Muscle of arm (tissue), 14 donors: ENCODE measurements at places on chromosomes 1 and 21. TPM values are rescaled to one million over a fixed set of nuclear protein-coding genes. Genes with fewer than 3 reads are reported as not detected.

Gene SASS6
- polyA plus RNA-seq = 5.5 TPM

DNA sequence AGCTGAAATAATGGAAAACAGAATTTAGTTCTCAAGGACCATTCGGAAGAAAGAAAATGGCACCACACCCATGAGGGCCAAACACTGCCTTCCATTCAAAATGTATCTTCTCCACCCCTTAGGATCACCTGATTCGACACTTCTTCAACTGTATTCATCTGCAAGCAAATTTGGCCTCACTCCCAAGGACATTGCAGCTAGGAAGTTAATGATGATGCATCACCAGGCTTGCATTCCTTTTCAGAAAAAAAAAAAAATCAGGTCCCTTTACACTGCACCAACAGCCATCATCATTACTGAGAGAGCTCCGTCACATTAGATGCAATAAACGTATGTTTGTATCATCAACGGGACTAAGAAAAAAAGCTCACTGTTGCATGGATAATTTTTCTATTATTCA, 368.3 kb downstream of the PCP4 start:
- DNase-seq = no peak

DNA sequence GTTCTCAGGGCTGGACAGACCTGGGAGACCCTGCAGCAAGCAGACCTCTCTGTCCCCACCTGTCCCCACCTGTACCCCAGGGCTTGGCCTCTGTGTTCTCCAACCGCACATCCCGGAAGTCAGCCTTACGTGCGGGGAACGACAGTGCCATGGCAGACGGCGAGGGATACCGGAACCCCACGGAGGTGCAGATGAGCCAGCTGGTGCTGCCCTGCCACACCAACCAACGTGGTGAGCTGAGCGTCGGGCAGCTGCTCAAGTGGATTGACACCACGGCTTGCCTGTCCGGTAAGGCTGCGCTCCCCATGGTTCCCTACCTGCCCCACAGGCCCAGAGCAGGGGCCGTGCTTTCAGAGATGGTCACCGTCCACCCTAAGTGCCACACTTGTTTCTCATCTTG, 36.5 kb downstream of the ACOT11 start:
- no peak for DNase-seq

DNA sequence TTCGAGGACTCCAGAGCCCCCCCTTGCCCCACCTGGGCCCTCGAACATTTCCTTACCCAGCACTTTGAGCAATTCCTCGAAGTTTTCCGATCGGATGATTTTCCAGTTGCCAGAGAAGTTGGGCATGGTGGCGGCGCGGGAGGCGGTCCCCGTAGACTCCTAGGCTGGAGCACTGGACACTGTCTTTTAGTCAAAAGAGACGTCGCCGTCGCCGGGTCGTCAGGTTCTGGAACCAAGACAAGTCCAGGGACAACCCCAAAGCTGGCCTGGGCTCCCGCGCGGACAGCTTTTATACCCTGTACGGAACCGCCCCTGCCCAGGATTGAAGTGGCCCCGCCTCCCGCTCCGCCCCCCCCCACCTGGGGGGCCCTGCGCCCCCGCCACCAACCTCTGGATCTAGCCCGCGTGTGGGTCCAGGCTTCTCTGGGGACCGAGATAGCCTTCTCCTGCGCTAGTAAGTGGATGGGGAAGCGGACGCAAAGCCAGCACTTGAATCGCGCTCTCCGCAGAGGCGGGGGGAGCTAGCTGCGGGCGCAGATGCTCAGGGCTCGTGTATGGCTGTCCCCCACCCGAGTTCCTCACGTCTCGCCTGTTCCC, at the start of gene CRABP2:
Gene CRABP2, minus strand, starts transcription at position 263 of the 597 bp plus-strand sequence. Its CDS starts 137 bp downstream, at position 126.
- DNase-seq = peak; percentile 83

GRCh38 chr1:61392409-61393242, 310.3 kb downstream of the NFIA start:
- no peak for DNase-seq

DNA sequence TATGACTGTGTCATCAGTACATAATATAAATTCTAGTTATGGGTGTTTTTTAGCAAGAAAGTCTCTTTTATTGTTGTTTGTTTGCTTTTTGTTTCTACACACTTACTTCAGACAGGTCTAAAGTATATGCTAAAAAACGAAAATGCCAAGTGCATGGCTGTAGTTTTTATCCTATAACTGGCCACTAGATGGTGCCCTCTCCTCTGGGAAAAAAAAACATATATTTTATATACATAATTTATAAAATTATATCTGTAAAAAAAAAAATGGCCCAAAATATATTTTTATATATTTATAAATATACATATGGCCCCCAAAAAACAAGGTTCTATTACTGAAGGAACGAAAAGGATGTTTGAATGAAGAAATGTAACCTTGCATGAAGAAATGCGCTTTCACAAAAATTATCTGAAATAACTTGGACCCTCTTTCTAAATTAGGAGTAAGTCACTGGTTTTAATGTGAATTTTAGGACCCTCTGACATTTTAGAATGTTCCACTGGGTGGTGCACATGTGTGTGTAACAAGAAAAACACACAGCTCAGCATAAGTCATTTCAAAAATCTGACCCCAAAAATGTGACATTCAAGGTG, 93.5 kb downstream of the TTLL7 start:
- DNase-seq = peak; percentile 16

Gene NBPF26
- polyA plus RNA-seq = 3.1 TPM

DNA sequence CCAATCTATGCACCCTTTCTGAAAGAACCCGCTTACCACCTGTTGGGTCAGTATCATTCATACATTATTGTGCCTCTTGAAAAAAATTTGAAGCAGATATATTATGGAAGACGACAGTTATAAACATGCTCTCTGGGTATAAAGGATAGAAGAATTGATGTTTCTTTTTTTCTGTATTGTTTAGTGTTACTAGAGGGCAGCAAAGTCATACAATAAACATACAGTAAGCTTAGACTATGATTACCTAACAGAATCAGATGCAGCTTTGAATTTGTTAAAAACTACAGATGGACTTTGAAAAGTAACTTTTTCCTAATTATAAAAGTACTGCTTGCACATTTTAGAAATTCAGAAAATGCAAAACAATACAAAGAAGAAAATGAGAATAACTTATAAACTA, 11.1 kb upstream of the PAXBP1 start:
- DNase-seq = no peak

Gene GUCA2A
- 33.9 TPM for polyA plus RNA-seq

GRCh38 chr1:70778934-70779333, 268.7 kb downstream of the PTGER3 start:
- DNase-seq = no peak

DNA sequence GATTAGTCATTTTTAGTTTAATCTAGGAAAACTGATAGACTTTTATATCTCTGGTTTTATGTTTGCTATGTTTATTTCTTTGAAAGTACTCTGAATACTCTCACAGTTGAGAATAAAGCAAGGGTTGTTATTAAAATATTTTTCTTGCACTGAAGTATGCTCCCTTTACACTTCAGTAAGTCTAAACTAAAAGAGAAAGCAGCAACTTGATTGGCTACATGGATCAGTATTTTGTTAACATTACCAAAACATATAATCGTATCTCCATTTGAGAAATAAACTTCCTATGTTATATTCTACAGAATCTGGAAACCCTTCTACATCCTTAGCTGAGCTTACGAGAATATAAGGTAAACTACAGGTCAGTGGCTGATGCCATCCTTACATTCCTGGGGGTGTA, 149.5 kb upstream of the HP1BP3 start:
- no peak for DNase-seq

GRCh38 chr1:67748630-67749029, 63.6 kb downstream of the GADD45A start:
- no peak for DNase-seq

DNA sequence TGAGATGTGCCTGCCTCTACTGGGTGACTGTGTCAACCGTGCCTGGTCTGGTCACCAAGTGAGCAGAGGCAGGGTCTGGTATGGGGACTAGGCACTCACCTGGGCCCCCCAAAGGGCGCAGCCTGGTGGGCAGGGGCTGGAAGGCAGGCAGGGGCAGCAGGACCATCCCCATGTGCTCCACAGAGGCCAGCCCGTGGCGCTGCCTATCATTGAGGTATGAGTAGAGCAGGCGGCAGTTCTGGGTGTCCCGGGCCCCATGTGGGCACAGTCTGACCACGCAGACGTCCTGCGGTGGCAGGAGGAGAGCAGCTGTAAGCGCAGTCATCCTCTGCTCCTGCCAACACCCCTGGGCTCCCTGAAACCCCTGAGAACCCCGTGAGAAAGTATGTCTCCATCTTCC, 23.7 kb downstream of the SPOCD1 start:
- no peak for DNase-seq

- no peak for DNase-seq
These were observed 25.3 kb upstream of the PIK3CD start for GRCh38 chr1:9626201-9626608.

Gene RALGPS2
- polyA plus RNA-seq = 42.8 TPM

Gene KRTAP19-2
- not detected for polyA plus RNA-seq

GRCh38 chr1:61233121-61233660, 150.8 kb downstream of the NFIA start:
- no peak for DNase-seq

GRCh38 chr1:230067871-230068620, 1.0 kb downstream of the GALNT2 start:
- peak; percentile 32 for DNase-seq

Gene AMIGO1
- polyA plus RNA-seq = 12.4 TPM

DNA sequence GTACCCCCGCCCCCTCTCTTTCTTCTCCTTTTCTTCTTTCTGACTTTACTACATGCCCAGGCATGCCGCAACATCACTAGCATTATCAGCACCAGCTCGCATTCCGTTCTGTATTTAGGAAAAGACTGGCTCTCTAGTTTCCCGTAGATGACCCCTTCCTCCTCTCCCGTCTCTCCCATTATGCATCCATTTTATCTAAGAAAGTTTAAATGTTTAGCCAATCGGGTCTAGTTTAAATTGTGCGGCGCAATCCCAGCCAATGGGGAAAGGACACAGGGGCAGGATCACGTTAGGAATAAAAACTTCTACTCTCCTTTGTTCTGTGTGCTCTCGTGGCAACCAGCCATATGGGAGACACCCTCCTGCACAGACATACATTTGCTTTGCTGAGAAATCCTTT, 2.3 kb upstream of the KRTAP10-7 start:
- DNase-seq = no peak

DNA sequence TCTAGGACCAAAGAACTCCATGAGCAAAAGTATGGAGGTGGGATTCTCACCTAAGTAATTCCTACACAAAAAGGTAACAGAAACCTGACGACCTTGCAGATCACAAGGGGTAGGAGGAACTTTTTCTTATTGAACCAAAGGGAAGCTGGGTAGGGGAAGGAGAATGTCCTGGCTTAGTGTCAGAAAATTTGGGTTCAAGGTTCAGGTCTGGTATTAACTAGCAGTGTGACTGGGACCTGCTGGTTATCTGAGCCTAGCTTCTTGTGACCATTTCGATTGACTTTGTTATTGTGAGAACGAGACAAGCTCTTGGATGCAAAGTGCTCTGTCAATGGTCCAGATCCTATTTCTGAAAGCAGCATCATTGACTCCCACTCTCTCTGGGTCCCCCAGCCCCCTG, 5.0 kb upstream of the SNX27 start:
- DNase-seq = no peak

DNA sequence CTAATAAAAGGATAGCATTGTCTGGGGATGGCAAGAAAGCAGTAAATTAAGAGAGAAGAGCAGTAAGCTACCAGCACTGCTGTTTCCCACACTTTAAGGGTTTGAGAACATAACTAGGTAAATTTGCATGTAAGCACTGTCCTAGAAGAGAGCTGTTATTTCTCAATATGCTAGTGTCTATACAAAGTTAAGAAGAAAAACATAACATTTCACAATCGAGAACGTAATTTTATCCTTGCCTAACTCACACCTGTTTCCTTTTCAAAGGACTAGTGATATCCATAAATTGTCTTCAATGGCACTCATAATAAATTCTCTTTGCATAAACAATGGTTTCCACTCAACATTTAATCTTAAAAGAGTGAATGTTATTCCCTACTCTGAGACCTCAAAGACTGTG, 576.0 kb downstream of the PTBP2 start:
- no peak for DNase-seq

DNA sequence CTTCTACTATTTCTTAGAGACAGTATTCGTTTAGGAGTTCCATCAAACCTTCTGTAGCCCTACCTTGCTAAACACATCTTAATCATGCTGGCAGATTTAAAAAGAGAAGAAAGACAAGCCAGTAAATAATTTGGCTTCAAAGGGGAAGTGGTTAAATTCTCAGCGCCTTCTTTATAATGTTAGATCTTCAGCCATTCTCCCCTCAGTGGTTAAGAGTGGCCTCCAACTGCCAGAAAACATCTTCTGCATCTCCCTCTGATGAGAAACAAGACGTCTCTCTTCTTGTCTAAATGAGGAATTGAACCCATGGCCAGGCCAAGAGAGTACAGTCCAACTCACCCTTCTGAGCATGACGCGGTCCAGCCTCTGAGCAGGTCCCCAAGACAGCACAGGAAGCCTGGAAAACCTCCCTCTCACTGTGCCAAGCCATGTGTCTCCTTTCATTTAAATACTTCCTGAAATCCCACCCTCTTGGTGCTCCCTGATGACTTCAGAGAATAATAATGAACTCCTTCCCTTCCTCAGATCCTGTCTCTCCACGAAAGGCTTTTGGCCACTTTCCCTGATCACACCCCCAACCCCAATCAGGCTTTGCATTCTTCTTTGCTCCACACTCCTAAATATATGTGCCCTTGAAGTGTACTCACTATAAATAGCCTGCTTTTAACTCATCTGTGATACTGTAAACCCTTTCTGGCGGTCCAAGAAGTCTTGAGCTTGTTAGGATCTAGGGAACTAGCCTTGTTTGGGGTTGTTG, 16.4 kb upstream of the LRRC52 start:
- DNase-seq = no peak

Gene TEDDM1
- not detected for polyA plus RNA-seq

DNA sequence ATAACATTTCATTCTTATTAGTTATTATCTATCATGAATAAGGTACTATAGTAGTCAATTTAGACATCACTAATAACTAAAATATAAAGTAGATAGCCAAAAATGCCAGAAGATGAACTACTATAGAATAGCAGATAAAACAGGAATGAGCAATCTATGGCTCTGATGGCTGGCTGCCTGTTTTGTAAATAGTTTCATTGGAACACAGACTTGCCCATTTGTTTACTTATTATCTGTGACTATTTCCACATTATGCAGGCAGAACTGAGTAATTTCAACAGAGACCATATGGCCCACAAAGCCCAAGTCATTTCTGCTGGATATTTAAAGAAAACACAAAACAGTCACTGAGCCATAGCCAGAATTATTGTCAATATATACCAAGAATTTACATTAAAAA, 222.1 kb downstream of the COL24A1 start:
- no peak for DNase-seq

Gene MYCL
- 1.6 TPM for polyA plus RNA-seq

Gene FCRL1
- 0.19 TPM for polyA plus RNA-seq

Gene MAP10
- 2.9 TPM for polyA plus RNA-seq

Gene CHIA
- not detected for polyA plus RNA-seq

DNA sequence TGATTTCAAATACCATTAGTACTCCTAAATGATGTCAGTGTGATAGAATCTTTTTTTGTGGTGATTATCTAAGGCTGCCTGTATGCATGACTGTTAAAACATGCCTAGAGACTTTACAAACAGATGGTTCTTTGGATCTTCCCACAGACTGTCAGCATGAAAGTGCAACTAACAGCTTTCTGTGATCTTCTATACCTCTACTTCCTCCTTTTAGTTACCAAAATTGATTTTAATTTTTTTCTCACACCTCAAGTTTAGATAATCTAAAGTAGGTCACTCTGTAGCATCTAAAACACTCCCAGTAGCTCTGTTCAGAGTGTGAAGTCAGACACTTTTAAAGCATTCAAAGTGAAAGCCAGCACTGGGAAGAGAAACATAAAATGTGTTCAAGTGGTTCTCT, 534.5 kb downstream of the PTPRC start:
- no peak for DNase-seq
